CD4-positive, alpha-beta T cell treated with Interleukin-21 for 1 hour (primary cell): ENCODE measurements at places on chromosomes 4 and X.

DNA sequence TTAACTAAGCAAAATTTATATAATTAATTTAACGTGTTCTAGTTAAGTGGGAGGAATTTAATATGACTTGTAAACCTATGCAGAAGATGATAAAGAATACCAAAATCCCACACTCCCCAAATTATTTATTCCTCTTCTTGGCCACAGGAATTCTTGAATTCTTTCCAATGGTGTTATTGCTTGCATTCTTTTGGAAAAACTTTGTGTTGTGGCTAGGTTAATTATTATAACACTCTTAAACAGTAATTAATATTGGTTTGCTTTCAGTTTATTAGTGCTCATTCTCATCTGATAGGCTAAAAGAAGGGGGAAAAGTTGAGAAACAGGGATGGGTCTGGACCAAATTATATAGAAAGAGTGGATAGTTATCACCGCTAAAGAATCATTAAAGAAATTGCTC lies 141.5 kb upstream of the PABPC4L start:
- DNase-seq: no peak

DNA sequence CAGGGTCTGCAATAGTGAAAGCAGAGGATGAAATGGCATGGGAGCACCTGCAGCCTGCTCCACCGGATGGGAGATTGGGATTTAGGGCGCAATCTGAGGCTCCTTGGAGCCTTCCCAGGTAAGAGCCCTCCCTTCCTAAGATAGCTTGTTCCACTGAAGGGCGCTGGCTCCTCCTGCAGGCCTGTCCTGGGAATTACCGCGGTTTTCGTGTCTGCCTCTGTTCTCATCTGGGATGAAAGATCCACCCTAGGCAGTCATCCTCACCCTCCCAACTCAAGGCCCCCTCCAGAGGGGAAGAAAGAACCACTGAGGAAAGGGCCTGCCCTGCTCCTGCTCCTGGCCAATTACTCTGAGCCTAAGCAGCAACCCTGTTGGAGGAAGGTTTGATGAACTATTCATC lies 547.5 kb downstream of the SMARCA1 start:
- DNase-seq: no peak

- no peak for DNase-seq
Measured at GRCh38 chr4:151302432-151302831, 23.0 kb downstream of the SH3D19 start.

DNA sequence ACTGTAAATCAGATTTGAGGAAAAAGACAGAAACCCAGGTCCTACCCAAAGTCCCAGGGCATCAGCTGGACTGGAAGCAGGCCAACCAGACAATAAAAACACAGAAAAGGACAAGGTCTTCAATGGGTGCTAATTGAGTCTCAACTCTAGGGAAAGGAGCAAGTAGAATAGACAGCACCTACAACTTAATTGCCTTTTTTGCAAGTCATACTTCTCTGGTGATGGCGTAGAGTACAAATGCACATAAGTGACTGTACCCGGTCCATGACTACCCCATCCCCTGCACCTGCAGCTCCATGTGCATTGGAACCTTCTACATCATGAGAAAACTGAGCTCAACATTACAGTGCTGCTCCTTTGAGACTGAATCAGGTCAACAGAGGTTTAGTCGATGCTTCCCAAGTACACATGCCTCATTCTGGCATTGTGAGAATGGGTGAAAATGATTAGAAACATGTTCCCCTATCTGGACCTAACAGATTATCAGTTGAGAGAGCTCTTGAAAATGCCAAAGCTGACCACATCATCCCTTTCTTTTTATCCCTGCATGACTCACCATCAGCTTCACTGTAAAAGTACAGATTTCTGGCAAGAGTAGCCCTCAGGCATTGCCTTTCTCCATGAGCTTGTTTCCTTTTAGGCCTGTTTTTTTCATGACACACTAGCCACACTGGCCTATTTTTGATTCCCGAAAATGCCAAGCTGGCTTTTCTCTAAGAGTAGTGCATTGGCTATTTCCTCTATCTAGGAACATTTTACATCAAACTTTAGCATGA lies 298.3 kb downstream of the HS3ST1 start:
- DNase-seq: no peak

GRCh38 chrX:39479856-39480255 lies 617.9 kb downstream of the BCOR start:
- DNase-seq: no peak

DNA sequence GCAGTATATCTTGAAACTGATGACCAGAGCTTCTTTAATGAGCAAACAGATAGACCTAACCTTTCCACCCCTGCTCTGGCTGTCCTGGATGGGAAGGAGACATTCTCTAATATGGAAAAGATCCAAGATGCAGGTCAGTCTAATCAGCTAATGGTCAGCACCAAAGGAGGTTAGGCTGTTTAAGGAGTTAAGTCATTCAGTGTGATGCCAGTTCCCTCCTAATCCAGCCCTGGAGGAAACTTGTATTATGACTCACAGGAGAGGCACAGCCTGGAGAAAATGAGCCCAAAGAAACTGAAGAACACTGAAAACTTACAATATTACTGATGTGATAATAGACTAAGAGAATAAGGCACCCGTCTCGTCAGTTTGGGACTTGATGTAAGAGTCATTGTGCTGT lies 323.0 kb downstream of the HNRNPD start:
- no peak for DNase-seq

DNA sequence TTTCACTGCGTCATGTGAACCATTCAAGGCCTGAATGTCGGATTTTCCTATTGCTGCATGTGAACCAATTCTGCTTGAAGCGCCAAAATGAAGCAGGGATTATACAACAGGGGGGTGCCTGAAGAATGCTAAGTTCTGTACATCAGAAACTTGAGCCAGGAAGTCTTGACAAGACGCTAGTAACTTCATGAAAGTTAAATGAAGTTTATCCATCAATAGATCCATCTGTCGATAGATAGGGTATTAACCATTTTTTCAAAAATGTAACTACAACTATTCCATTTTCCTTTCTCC lies 590 bp upstream of the NAF1 start:
- no peak for DNase-seq

- no peak for DNase-seq
Measured at GRCh38 chr4:90715242-90715641, 588.0 kb downstream of the CCSER1 start.

- DNase-seq: peak; percentile 67
Measured at GRCh38 chr4:152115794-152116193, 355.0 kb upstream of the GATB start.

GRCh38 chrX:52015794-52016193 lies 53.2 kb downstream of the MAGED4B start:
- DNase-seq: no peak

GRCh38 chrX:145821898-145822571 lies 4.4 kb downstream of the SLITRK2 start:
- no peak for DNase-seq

GRCh38 chr4:152007111-152007510 lies 246.3 kb upstream of the GATB start:
- DNase-seq: no peak

GRCh38 chr4:113882668-113883067 lies 96.8 kb downstream of the ARSJ start:
- no peak for DNase-seq

DNA sequence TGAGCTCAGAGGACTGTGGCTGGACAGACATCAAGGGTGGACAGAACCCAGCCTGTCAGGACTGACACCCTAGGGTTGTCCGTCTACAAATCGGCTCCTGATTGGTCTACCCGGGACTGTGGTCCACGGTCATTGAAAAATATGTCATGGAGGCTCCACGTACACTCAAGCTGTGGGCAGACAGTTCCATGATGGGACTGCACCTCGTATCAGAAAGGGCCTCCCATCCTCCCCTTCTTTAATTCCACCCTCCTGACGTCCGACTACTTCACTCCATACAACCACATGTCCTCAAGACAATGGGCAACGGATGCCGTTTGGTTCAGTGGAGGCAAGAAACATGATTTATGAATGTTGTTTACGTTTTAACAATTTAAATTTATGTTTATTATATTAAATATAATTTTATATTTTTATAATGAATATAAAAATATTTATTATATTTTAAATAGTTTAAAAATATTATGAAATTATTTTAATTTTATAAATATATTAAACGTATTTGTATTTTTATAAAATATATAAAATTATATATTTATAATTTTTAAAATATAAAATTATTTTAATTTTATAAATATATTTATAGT lies 58.0 kb upstream of the SHOX start:
- no peak for DNase-seq

GRCh38 chrX:148784856-148785255 lies 284.4 kb downstream of the AFF2 start:
- DNase-seq: no peak

- peak; percentile 59 for DNase-seq
Measured at GRCh38 chrX:72121383-72121782, 10.3 kb downstream of the RTL5 start.

GRCh38 chr4:108702960-108703359 lies 52.6 kb downstream of the OSTC start:
- DNase-seq: no peak

- DNase-seq: peak; percentile 41
Measured at GRCh38 chrX:56729152-56729850, at the start of gene NBDY. NBDY (plus strand) TSS chrX:56729243; CDS start chrX:56729354, 111 bp downstream.

- no peak for DNase-seq
Measured at GRCh38 chrX:15546745-15547144, 46.1 kb downstream of the BMX start.

- no peak for DNase-seq
Measured at GRCh38 chr4:39970671-39971640, 6.8 kb downstream of the PDS5A start.

- no peak for DNase-seq
Measured at GRCh38 chr4:123672987-123673386, 276.4 kb downstream of the SPRY1 start.

DNA sequence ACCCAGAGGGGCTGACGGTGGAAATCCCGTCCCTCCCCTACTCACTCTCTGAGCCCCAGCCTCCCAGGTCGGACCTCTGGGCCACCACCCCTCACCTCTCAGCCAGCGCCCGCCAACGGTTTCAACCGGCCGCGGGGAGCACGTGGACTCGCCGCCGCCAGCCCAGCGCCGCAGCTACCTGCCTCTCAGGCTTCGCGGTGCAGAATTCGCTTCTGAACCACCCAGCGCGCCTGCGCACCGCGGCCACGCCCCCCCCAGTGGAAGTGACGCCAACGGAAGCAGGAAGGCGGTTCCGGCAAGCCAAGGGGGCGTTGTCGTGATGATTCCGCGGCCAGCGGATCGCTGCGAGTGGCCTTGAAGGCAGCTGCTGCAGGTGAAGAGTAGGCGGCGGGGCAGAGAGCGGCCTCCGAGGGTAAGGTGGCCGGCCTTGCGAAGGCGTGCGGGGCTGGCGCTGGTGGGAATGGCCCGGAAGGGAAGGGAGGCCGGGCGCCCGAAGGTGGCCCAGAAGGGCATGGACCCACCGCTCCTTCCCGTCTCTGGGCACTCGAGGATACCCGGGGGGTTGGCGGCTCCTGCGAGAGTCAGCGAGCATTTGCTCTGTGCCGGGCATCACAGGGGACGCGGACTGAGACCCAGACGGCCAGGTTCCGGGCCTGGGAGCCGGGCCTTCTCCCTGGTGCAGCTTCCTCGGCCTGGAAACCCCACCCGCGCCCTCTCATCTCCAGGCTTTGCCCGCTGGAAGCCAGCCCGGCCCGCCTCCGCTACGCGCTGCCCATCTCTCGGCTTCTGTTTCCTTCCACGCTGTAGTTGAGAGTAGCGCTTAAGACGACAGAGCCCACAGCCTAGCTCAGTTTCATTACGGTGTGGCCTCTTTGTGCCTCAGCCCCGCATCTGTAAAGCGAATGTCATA lies at the start of the genes LYAR and ZBTB49:
Gene LYAR (minus strand): TSS at position 214 of the 910 bp plus-strand sequence. CDS start 6,412 bp downstream, outside the sequence.
Gene ZBTB49 (plus strand): TSS at position 311 of the 910 bp plus-strand sequence. CDS start 9,695 bp downstream, outside the sequence.
- peak; percentile 97 for DNase-seq

DNA sequence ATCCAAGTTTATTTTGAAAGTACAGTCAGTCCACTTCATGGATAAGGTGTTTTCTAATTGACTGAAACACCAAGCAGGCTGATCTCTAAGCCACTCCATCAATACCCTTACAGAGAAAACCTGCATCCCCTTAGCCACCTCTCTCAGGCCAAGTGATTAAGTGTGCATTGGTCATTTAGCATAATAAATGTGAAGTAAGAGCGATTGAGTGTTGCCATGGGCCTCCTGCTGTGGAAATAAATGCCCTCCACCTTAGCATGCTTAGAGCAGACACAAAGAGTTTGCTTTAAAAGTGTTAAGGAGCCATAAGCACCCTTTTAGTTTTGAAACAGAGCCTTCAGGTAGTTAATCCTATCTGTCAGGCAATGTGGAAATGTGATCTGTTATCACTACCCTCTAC lies 386.5 kb downstream of the GPAT3 start:
- DNase-seq: no peak

GRCh38 chrX:155577682-155578081 lies 35.1 kb downstream of the TMLHE start:
- DNase-seq: peak; percentile 28

DNA sequence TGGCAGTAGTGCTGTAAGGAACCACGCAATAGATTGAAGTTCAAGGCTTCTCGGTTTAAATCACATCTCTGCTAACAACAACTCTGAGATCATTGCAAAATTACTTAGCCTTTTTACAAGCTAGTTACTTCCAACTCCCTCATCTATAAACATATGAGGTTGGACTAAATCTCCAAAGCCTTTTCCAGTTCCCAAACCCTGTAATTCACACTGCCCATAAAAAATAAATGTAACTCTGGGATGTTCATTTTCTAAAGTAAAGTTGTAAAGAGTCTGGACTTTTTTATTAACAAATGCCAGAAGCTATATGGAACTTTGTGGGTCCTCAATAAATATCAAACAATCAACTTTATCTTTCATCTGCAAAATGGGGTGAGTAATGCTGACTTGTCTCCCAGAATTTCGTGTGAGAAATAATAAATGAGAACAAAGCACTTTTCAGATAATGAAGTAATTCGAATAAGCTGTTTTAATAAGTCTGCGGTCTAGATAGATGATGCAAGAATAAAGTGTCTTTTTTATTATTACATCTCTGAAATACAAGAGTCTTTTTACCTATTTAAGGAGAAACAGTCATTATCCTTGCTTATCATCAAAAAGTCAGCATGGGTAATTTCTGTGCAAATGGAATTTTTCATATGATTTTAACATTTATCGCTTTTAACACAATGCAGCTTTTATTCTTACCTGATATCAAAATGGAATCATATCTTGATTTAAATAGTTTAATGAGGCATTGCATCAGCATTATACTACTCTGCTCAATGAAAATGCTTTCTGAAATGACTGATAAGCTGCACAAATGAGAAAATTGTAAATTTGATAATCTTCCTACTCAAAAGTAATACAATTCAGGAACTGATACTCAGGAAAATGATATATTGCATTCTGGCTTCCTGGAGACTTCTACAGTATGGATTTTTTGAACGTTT lies 252.6 kb downstream of the BANK1 start:
- DNase-seq: no peak

- no peak for DNase-seq
Measured at GRCh38 chr4:24775032-24775605, 20.3 kb upstream of the SOD3 start.

- DNase-seq: no peak
Measured at GRCh38 chrX:74800062-74800461, 125.2 kb downstream of the NEXMIF start.

DNA sequence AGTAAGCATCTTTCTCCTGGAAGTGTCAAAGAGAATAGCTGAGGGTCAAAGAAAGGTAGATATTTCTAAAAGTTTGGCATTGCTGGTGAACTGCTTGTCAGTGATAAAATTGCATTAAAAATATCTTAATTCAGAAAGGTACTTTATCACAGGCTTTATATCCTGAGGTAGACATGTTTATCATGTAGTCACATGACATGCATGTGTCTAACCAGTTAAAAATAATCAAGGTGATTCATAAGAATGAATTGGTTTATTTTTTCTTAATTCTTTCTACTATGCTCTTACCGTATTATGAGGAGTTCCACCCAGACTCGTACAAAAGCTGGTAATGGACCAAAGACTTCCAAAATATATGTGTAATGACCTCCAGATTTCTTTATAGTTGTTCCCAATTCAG lies 6.1 kb downstream of the SLC7A11 start:
- no peak for DNase-seq

- no peak for DNase-seq
Measured at GRCh38 chr4:12679217-12679616, 804.9 kb downstream of the RAB28 start.
